Activated T-cell treated with anti-CD3 and anti-CD28 coated beads for 4 hours (primary cell): ENCODE measurements at places on chromosomes 11 and 22.

DNA sequence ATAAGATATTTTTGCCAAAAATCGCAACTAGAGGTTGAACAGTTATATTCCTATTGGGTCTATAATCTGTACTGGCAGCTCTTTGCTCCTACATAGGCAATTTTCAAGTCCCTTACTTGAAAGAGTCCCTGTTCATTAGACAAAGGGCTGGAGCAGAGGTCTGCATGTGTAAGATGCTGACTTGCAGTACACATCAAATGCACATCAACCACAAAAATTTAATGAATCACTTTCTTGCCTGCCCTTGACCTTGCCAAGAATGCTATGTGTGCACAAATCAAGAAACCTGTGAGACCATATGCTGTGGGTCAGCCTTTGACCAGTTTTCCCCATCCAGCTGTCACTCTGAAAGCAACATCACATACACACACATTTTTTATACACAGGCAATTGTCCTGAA is 661.5 kb downstream of the LRRC4C start:
- DNase-seq: no peak

- no peak for DNase-seq
Observed at GRCh38 chr11:72421351-72421750, 13.0 kb downstream of the CLPB start.

GRCh38 chr11:133955081-133955891 is 1.5 kb downstream of the IGSF9B start:
- peak; percentile 19 for DNase-seq

- no peak for DNase-seq
Observed at GRCh38 chr22:46854125-46854870, 91.8 kb downstream of the TBC1D22A start.

GRCh38 chr22:43919106-43919973 is 4.3 kb upstream of the PNPLA3 start:
- DNase-seq: no peak

DNA sequence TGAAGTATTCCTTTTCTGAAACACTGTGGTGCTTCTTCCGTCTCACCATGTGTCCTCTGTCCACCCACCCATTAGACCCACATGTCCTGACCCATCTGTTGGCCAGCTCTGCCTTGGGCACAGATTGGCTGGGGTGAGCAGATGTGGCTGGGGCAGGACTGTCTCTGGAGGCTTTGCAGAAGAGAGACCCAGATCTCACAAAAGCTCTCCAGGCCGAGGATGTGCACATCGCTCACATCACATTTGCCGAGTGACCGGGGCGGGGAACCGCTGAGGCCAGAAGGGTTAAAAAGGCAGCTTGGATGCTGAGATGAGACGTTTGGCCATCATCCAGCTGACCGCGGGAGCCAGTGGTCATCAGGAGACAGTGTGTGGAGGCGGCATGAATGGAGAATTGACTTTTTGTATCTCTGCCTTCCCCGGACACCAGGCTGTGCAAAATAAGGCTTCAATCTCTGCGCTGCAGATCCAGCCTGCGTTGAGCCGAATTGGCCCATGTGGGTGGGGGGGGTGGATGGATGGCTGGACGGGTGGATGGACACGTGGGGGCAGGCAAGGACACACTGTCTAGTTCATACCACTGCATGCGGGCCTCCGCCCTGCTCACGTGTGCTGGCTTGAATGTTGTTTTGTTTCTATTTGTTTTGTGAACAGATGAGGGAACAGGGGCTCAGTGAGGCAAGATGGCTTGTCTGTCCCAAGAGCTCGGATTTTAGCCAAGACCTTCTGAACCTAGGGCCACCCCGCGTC is 6.1 kb downstream of the IFITM10 start:
- DNase-seq: no peak

- no peak for DNase-seq
Observed at GRCh38 chr11:123429336-123429735, 733 bp upstream of the GRAMD1B start.

DNA sequence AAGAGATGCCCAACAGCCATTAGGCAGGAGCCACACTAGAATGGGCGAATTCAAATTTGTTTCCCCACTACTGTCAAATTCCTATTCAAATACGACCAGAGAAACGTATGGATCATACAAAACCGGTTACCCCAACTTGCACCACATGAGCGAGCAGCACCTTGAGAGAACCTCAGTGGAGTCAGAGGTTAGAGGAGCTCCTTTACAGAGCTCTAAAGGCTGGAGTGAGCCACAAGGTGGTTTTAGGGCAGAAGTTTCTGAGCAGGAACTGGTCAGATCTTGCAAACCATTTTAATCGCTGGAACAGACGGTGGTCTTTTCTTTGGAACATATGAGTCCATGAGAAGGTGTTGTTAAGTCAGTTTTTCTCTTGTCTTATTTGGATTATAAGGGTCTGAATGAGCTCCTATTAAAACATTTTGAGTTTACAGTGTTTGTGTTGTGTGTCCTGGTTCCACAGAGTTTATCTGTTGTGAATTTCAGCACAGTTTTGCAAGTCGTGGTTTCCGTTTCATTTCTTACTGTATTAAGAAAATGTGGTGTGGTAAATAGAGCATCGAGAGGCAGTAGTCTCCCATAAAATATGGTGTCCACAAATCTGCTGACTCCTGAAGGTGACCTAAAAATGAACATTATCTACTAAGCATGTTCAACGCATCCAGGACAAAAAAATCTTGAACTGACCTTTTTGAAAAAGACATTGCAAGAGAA is 471.7 kb downstream of the NTM start:
- DNase-seq: no peak

GRCh38 chr22:44358709-44359440 is 46.1 kb upstream of the SHISAL1 start:
- no peak for DNase-seq

DNA sequence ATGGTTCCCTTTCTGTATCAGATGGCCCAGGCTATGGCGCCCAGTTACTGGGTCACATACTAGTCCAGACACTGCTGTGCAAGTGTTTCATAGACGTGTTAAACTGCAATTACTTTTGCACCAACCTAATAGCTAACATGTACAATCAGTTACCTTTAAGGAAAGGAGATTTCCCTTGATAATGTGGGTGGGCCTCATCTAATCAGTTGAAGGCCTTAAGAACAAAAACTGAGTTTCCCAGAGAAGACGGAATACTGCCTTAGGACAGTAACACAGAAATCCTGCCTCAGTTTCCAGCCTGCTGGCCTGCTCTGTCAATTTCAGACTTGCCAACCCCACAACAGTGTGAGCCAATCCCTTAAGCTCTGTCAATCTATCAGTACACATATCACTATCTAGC is 229.9 kb upstream of the SYN3 start:
- no peak for DNase-seq

DNA sequence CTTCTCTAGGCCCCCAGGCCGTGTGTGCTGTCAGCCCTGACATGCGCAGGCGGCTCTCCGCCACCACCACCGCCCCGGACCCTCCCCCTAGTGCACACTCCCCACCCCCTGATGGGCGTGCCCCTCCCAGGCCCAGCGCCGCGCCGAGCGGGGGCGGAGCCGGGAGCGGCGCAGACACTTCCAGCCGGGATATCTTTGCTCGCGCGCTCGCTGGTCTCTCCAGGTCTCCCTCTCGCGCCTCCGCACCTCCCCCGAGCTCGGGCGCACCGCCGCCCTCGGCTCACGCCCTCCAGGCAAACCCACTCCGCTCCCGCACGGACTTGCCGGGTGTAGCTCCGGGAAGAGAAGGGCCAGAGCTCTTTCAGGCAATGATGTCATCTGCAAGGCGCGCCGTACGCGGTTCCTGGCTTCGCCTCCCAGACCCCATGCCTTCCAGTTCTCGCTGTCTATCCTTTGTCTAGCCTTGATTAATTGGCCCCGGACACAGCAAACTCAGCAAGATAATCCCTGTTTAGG is at the start of gene SCN3B:
SCN3B (minus strand) TSS at position 59 of the 516 bp plus-strand sequence. CDS start 823 bp downstream, outside the sequence.
- DNase-seq: no peak

- DNase-seq: no peak
Observed at GRCh38 chr11:68828957-68829356, 12.8 kb downstream of the CPT1A start.

GRCh38 chr11:71206186-71206585 is 46.2 kb downstream of the SHANK2 start:
- no peak for DNase-seq

- no peak for DNase-seq
Observed at GRCh38 chr11:104134745-104135144, 29.2 kb downstream of the PDGFD start.

GRCh38 chr11:35046681-35047080 is 92.3 kb upstream of the CD44 start:
- no peak for DNase-seq

DNA sequence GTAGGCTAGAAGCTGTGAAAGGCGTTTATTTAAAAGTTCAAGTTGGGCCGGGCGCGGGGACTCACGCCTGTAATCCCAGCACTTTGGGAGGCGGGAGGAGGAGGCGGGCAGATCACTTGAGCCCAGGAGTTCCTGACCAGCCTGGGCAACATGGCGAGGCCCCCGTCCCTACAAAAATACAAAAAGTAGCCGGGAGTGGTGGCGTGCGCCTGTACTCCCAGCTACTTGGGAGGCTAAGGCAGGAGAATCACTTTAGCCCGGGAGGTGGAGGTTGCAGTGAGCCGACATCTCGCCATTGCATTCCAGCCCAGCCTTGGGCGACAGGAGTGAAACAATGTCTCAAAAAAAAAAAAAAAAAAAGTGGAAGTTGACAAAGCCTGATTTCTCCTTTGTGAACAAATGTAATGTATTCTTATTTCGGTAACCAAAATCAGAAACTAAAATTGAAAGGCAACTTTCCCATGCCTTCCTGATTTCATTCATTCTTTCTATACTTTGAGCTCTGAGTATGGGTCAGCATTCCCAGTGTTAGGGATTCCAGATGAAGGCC is 825 bp downstream of the PTPMT1 start:
- DNase-seq: no peak

- no peak for DNase-seq
Observed at GRCh38 chr11:115357066-115357465, 147.1 kb downstream of the CADM1 start.

DNA sequence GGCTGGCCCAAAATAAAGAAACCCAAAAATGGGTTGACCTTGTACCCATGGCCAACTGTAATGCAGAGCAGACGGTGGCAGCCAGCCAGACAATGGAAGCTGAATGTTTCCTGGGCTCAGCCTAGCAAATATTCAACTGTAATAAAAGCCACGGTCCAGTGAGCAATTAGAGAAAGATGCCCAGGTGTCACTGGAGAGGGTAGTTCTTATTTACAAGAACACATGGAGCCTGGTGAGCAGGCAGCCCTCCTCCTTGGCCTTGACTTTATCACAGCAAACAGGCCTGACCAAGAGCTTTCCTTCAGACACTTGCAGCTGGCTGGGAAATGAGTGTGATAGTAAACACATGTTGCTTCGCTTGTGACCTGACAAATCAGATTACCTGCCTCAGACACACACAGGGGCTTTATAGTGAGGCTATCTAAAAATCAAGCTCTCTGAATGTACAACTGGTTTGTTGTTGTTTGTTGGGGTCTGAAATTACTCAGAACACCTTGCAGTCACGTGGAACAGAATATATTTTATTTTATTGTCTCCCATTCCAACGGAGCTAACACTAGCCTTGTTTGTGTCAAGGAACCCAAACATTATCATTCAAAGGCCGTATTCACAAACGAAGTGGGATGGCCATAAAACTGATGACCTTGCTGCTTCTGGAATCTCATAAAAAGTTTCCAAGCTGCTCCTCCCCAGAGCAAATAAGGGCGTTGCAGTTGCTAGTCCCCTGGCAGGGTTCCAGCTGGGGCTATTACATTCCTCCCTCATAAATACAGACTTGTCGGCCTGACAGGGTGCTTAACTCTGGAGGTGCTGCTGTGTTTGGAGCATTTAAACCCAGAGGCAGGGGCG is 161.1 kb downstream of the BBOX1 start:
- DNase-seq: no peak

DNA sequence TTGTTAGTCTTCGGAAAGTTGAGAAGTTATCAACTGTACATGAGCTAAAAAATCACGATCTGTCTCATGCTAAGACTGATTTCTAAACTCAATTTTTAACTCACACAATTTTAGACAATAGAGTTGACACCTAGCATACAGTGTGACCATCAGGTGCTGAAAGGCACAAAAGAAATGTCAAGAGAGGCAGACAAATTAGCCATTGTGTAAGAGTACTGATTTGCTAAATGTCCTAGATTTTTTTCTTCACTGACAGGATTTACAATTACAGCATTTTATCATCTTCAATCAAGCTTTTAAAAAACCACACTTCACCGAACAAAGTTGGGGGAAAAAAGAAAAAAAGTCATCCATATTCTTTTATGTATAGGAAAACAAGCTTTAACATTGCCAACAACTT is 7.0 kb downstream of the LGR4 start:
- no peak for DNase-seq

GRCh38 chr11:2219318-2220017 is 47.9 kb upstream of the TH start:
- DNase-seq: no peak

- DNase-seq: no peak
Observed at GRCh38 chr11:35003186-35003585, 86.8 kb downstream of the PDHX start.

GRCh38 chr11:115557681-115558080 is 53.5 kb upstream of the CADM1 start:
- DNase-seq: no peak

DNA sequence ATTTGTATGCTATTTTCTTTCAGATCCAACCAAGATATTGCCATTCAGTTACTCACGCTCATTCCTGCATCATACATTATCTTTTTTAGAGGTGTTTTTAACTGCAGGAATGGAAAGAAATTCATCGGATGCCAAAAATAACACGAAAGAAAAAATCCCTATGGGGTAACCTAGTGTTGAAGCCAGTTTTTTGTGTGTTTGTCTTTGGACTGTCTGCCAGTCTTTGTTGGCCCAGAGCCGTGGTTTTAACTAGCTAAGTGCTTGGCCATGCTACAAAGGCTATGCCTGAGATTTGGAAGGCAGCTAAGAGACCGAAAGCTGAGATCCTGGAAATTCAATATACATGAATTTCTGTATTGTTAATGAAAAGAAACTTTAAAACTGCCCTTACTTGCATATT is 309.8 kb upstream of the CNTN5 start:
- no peak for DNase-seq

- DNase-seq: no peak
Observed at GRCh38 chr11:20068691-20069090, 91.6 kb downstream of the DBX1 start.

- DNase-seq: no peak
Observed at GRCh38 chr11:121180183-121180582, 79.1 kb downstream of the TECTA start.

- no peak for DNase-seq
Observed at GRCh38 chr11:69157822-69158231, 2.1 kb downstream of the SMIM38 start.
